ENCODE measurements at places on chromosomes 7 and 10. TPM values are rescaled to one million over a fixed set of nuclear protein-coding genes. Genes with fewer than 3 reads are reported as not detected.
A peak's percentile ranks its signal among the peaks of the same experiment; 100 is the strongest.

Gene NPC1L1
- not detected for total RNA-seq

Gene CACNB2
- total RNA-seq, result 1.3 TPM

Gene GDF2
- not detected for total RNA-seq

GRCh38 chr10:100341953-100342626, 4.9 kb upstream of the SCD start:
- DNase-seq, result peak; percentile 41

DNA sequence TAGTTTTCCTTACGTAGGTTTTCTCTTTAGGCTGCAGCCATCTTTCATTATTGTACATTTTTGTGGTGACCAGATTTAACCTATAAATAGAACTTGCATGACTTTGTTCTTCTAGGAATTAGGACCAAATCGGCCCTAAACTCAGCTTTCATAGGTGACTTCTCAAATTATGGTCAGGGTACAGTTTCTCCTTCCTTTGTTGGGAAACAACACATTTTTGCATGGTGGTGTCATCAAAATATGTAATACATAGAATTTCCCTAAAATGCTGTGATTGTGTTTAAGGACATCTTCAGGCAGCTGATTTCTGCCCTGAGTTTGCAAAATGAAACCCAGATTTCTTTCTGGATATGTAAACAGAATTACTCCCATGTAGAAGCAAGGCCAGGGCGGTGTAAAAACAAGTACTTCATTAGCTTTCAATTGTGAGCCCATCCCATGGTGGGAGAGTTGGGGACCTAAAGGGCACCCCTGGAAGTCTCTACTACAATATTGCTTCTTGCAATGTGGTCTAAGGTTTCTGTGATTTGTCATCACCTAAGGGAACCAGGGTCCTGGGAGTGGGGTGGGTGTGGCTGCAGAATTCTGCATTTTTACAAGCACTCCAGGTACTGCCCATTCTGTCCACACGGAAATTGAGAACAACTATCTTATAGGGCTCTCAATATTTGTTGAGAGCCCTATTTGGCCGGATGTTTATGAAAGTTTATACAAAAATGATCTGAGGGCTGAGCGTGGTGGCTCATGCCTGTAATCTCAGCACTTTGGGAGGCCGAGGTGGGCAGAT, 121.0 kb upstream of the FAM171A1 start:
- no peak for DNase-seq

- peak; percentile 98 for DNase-seq
Observed at GRCh38 chr10:114541081-114541796, 116.8 kb downstream of the ABLIM1 start.

GRCh38 chr10:5159126-5159525, 25.8 kb downstream of the AKR1C8 start:
- no peak for DNase-seq
